ENCODE measurements at places on chromosomes 1 and 21. TPM values are rescaled to one million over a fixed set of nuclear protein-coding genes. Genes with fewer than 3 reads are reported as not detected.

GRCh38 chr1:190168893-190169280 is 308.8 kb downstream of the BRINP3 start:
- DNase-seq = no peak

The LCE3D gene
- total RNA-seq = not detected

- DNase-seq = peak; percentile 54
Measured at GRCh38 chr1:228363686-228364067, 43.0 kb downstream of the TRIM11 start.

DNA sequence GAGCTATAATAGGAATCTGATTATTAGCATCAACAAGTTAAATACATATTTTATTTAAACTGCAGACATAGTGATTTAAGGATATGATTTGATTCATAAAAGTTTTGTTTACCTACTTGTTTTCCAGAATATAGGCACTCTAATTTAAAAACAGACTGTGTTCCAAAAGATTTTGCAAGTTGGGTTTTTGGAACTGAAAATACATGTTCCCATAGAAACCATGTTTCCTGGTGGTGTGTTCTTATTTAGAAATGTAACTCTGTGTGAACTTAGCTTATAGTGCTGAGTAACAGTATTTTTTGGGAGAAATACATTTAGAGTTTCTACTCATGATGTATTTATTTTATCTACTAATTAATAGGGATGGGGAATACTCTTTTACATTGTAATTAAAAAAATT is 21.8 kb downstream of the USP25 start:
- no peak for DNase-seq

DNA sequence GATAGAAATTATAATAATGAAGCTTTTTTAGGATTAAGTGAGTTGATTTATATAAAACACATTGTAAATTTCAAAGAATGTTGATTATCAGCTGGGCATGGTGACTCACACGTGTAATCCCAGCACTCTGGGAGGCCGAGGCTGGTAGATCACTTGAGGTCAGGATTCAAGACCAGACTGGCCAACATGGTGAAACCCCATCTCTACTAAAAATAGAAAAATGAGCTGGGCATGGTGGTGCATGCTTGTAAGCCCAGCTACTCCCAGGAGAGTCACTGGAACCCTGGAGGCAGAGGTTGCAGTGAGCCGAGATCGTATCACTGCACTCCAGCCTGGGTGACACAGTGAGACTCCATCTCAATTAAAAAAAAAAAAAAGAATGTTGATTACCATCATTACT is 18.4 kb downstream of the ADAMTS1 start:
- no peak for DNase-seq

GRCh38 chr1:25216123-25216522 is 16.2 kb downstream of the SYF2 start:
- no peak for DNase-seq

DNA sequence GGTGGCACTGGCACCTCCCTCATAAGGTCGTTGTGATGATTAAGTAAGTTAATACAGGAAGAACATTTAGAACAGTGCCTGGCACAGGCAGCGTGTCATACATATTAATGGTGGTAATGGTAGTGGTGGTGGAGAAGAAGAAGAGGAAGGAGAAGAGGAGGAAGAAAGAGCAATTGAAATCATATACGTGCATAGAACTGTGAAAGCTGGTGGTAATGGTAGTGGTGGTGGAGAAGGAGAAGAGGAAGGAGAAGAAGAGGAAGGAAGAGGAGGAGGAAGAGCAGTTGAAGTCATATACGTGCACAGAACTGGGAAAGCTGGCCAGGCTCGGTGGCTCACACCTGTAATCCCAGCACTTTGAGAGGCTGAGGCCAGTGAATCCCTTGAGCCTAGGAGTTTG is 121.3 kb upstream of the HOOK1 start:
- DNase-seq = no peak

- no peak for DNase-seq
Measured at GRCh38 chr1:16348414-16349182, 3.7 kb downstream of the FBXO42 start.

Measured in Right ventricle myocardium superior (tissue), 1 donor.